Activated T-cell treated with anti-CD3 and anti-CD28 coated beads, Interleukin-2, amount 50 U/mL, for 72 hours (primary cell): ENCODE measurements at places on chromosomes 1 and 21. TPM values are rescaled to one million over a fixed set of nuclear protein-coding genes. Genes with fewer than 3 reads are reported as not detected.

Gene EPHA2
- not detected for total RNA-seq

Gene LENEP
- 2.3 TPM for total RNA-seq

Gene SPATA21
- not detected for total RNA-seq

Gene SLAMF1
- 81.4 TPM for total RNA-seq

Gene HCN3
- 3.6 TPM for total RNA-seq

Gene AK4
- 14.9 TPM for total RNA-seq

Gene AMY2A
- not detected for total RNA-seq

Gene WDR64
- 0.12 TPM for total RNA-seq

Gene SERPINC1
- not detected for total RNA-seq

Gene CACNA1S
- total RNA-seq = not detected

- no peak for DNase-seq
Measured at GRCh38 chr1:194517567-194517966, 1331.2 kb upstream of the B3GALT2 start.

- DNase-seq = no peak
Measured at GRCh38 chr1:93595743-93596142, 85.9 kb downstream of the BCAR3 start.

DNA sequence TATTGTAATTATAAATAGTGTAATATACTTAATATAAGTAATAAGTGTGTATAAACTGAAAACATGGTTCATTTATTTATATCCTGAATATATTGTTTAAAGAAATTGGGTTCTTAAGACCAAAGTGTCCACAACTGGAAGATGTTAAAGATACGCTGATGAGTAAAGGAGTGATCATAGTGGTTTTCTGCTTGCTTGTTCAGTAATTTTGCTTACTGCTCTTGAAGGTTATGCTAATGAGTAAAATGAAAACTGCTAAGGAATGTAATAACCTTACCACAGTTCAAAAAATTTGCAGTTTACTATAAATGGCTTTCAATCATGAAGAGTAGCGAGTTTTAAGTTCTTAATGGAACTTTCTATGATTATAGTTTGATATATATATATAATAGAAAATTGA lies 22.0 kb downstream of the DONSON start:
- DNase-seq = no peak

GRCh38 chr1:119467219-119467618 lies 39.8 kb upstream of the HSD3B1 start:
- DNase-seq = no peak

GRCh38 chr1:245330951-245331350 lies 176.2 kb downstream of the KIF26B start:
- no peak for DNase-seq

GRCh38 chr1:224591326-224591725 lies 24.8 kb upstream of the CNIH3 start:
- DNase-seq = no peak

DNA sequence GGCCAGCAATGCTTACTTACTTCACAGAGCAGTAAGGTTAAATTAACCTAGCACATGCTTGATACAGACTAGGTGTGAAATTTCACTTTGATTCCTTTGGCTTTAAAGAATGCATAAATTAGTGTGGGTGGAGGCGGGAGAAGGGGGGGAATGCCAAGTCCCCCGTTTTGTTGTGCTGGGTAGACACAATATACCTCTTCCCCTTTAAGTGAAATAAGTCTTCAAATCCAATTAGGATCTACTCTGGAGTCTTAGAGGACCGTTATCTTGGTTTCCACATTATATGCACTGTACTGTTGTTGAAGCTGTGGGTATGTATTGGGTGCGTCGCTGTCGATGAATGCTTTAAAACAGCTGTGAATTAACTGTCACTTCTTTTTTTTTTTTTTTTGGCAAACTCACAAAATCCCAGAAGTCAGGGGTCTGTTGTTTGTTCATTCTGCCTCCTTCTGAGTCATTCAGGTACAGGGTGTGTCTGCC lies 1.6 kb upstream of the S1PR1 start:
- no peak for DNase-seq

DNA sequence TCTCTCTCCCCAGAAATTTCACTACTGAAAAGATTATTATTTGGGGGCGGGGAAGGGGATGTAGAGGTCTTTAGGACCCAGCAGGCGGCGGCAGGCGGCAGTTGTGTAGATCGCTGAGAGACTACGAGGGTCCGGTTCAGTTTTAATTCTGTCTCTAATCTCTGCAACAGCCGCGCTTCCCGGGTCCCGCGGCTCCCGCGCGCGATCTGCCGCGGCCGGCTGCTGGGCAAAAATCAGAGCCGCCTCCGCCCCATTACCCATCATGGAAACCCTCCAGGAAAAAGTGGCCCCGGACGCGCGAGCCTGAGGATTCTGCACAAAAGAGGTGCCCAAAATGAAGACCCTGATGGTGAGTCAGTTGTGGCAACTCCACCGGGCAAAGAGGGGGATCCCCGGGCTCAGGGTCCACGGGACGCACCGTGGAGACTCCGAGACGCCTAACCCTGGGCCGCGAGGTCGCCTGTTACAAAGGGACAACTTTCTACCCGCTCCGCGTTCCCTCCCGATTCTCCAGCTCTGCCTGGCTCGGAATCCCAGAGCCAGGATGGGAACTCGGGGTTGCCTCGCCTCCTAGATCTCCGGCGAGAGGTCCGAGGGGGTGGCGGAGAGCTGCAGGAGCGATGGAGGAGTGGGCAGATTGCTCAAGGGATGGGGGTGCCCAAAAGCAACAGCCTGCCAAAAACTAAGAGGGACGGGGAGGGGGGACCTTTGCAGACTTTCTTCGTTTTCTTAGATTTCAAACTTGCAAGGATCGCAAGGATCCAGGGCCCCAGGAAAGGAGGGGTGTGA lies at the start of gene ST6GALNAC5:
TSS of gene ST6GALNAC5 (plus strand) at position 139 of the 789 bp plus-strand sequence.
- peak; percentile 13 for DNase-seq

DNA sequence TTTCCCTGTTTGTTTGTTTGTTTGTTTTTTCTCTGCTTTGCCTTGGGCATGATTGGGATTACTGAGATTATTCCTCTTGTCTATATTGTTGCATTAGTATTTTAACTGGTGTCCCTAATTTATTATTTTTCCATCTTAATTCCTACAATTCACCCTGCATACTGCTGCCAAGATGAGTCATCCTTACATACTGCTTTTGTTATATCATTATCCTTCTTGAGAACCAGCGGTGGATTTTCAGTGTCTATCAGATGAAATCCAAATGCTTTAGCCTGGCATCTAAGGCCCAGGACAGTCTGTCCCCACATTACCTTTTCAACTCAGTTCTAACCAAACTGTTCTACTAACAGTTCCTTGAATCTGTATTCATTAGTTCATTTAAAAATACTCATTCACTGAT lies 101.7 kb downstream of the OLFML2B start:
- DNase-seq = no peak

- DNase-seq = no peak
Measured at GRCh38 chr1:84665703-84666317, 24.5 kb downstream of the SSX2IP start.

DNA sequence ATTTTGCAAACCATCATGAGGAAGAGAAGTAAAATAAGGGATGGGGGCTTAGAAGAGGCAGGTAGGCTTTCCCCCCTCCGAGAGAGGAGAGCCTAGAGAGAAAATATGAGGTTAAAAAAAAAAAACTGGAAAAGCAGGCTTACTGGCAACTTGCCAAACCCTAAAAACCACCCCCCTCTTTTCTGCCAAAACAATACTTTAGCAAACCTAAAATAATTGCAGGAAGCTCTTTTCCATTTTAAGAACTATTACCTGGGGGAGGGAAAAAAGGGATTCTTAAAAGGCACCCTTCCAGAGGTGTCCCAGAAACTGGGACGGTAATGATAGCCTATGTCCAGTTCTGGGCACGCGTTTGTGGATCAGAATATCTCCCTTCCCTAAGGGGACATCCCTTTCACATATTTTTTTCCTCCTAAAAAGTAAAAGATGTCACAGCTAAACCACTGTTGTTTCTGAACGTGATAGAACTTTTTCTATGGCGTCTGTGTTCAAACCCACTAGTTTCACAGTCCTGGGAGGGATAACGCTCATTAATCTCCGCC lies 1.1 kb upstream of the NFIA start:
- no peak for DNase-seq

DNA sequence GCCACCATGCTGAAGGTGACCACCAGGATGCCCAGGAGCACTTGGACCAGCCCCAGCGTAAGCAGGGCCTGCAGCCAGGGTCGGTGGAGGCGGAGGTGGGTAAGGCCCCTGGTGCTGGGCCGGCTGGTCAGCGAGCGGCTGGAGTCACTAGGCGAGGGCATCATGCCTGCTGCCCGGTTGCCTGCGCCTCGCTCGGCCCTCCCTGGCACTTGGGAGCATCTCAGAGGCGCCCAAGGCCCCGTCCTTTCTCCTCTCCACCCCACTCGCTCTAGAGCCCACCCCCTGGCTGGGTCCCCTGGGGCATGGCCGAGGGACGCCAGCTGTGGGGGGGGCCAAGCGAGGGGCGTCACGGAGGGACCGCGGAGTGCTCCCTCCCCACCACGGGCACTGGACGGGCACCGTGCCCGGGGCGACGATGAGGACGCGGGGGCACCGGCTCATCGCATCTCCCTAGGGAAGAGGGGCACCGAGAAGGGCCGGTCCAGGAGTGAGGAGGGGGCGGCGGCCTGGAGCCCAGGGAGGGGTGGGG lies 505 bp downstream of the ENTREP3 start:
- no peak for DNase-seq

GRCh38 chr21:40765811-40766210 lies 81.1 kb downstream of the DSCAM start:
- DNase-seq = no peak

- DNase-seq = no peak
Measured at GRCh38 chr1:210310562-210311153, 18.0 kb upstream of the HHAT start.

GRCh38 chr1:225290244-225290643 lies 137.6 kb downstream of the LBR start:
- DNase-seq = no peak

GRCh38 chr1:204829133-204829825 lies 41.4 kb upstream of the NFASC start:
- DNase-seq = no peak

DNA sequence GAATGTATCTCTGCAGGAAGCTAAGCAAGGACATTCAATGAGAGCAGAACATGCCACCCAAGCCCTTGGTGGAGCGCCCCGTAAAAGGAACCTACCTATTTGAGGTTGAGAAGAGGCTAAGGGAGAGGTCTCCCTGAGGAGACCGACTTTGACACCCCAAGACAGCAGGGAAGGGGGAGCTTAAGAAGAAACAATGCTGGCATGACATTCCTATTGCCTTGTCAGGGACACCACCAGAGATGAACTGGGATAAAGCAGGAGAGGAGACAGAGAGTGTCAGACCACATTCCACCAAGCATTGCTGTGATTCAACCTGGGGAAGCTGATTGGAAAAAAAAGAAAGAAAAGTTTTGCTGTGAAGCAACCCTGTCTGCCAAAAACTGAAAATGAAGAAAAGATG lies 13.3 kb upstream of the S100A2 start:
- no peak for DNase-seq

- DNase-seq = no peak
Measured at GRCh38 chr1:205049479-205049878, 6.5 kb downstream of the CNTN2 start.
